ENCODE measurements at places on chromosomes 12 and 14.
A peak's percentile ranks its signal among the peaks of the same experiment; 100 is the strongest.

GRCh38 chr12:117686911-117687377, 281.8 kb downstream of the KSR2 start:
- DNase-seq = no peak

DNA sequence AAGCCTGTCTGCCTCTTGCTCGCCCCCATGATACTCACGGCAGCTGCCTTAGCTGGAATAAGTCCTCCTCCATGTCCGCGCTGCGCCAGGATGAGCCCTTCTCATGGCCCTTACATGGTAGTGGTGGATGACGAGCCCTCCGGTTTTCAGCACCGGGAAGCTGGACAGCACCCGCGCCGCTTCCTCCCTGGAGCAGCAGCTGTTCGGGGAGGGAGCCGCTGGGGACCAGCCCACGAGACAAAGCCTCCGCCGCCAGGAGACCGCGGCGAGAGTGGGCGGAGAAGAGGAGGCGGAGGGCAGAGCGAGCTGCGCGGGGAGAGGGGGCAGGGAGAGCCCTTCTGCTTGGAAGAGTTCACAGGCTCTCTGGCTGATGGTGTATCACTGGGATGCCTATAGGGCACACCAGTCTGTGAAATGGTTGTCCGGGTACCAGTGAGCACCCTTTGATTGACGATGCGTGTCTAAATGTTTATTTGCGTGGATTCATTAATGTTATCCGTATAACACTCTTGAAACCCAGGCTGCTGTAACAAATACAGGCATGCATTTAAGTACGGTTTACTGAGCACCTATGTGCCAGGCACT, at the start of gene SVOP:
TSS of gene SVOP (minus strand) at position 273 of the 585 bp plus-strand sequence. CDS start at position 73, 200 bp downstream.
- DNase-seq = peak; percentile 50

- no peak for DNase-seq
Observed at GRCh38 chr14:99601361-99601831, 2.6 kb downstream of the CCDC85C start.

DNA sequence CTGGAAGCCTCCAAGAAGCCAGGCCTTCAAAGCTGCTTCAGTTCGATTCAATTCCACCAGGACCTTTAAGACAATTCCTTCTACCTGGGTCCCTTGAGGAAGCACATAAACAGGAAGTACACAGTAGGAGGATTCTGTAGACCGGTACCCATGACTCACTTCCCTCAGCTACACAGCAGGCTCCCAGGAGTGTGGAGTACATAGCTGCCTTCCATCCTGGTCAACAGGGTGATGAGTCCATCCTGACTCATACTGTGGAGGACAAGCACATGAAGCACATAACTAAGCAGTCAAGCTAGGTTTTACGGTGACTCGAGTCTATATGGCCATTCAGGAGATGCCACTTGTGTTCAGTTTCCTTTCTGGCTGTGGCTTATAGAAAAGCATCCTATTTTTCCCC, 197.6 kb upstream of the RBM19 start:
- no peak for DNase-seq

DNA sequence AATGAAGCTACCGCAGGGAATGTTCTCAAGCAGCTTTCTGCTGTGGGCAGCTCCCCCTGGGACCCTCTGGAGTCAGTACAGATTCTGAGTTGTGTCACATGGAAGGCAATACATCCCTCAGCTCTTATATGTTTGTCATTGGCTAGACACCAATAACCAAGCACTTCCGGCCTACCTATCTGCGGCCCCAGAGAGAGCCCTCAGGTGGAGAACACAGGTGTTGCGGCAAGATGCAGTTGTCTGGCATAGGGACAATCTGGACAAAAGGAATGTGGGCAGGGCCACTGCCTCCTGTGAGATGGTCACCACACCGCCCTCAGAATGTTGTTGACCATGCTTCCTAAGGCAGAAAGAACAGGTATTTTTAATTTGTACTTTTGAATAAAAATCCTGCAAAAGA, 118.7 kb downstream of the BRMS1L start:
- no peak for DNase-seq

DNA sequence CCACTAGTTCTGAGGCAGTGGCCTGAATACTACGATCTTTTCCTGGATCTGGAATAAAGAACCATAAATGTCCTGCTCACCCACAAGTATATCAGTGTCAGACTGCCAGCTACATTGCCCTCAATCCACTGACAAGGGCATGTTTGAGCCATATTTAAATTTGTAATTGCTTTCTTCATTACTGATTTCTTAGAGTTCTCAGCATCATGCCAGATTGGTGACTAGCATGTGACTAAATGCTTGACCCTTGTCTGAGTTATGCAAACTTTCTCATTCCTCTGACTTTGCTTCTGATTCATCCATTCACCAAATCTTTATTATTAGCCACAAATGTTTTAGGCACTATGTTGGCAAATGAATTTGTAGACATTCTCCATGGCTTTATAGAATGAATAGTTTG, 143.6 kb upstream of the SLC16A7 start:
- no peak for DNase-seq

DNA sequence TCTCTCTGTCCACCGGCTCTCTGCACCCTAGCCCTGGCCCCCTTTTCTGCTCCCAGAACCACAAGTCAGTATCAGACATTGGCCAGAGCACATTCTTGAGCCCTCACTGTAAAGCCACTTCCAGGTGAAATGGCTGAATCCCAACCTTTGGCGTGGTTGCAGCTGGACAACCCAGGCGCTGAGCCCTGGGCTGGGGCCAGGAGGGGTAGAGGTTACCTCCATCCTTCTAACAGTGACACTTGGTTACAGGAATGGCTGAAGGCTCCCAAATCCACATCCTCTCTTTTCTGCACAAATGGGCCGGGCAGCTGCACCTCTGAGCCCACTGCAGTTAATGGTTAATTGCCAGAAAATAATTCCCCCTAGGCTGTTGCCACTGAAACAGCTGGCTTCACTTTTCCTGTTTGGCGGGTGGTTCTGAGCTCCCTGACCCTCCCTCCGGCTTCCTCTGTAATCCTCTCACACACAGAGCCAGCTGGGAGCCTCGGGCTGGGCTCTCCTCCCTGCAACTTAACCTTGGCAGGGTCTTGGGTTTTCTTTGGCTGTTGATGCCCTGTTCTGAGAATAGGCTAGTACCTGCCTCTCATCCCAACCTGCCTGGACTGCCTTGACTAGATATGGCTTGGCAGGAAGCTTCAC, 44.1 kb downstream of the TSPAN11 start:
- peak; percentile 80 for DNase-seq

- DNase-seq = no peak
Observed at GRCh38 chr12:42660117-42660516, 70.6 kb upstream of the PRICKLE1 start.

DNA sequence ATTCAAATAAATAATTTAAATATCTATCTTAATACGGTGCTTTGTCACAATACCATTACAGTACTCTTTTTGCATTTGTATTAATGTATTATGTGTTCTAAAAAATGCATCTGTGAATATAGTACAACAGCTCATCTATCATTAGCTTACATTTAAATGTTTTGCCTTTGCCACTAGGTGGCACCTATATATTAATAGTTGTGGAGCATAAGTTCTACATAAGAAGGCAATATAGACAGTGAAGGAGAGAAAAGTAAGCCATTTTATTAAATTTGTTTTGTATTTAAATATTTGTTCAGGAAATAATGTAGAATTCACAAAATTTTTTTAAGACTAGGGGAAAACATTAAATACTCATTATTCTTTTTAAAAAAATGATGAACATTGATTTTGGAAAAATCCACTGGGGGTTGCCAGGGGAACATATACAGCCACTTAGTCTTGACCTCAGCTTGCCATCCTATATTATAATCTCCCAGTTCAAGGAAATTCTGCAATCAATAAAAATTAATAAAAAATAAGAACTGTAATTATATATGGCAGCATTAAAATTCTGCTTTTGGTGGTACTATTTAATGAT, 9.8 kb downstream of the CCER1 start:
- DNase-seq = peak; percentile 21

DNA sequence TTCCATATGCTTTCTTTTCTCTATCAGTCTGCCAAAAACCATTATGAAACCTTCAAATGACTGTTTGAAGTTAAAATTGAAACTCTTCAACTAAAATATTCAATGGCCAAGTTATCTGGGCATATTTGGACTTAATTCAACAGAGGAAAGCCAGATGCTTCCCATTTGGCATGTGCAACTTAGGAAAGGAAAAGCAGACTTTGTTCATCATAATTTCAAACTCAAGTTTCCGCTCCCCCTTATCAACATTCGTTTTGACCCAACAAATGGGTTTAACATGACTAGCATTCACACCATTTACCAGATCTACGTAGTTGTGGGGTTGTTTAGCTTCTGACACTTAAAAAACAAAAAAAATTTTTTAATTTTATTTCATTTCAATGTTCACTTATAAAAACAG, 75.7 kb downstream of the PLEKHG7 start:
- DNase-seq = no peak
